Stimulated activated CD8-positive, alpha-beta memory T cell treated with anti-CD3 and anti-CD28 coated beads, Interleukin-4, amount 100 ng/mL, for 1 hour (primary cell): ENCODE measurements at places on chromosomes 1 and 21.

DNA sequence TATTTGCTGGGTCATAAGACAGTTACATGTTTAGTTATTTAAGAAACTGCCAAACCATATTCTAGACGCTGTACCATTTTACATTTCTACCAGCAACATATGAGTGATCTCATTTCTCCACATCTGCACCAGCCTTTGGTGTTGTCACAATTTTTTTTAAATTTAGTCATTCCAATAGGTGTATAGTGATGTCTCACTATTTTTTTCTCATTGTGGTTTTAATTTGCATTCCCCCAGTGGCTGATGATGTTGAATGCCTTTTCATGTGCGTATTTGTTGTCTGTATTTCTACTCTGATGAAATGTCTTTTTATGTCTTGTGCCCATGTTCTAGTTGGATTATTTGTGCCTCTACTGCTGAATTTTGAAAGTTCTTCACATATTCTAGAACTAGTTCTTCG, 38.4 kb downstream of the NFASC start:
- no peak for DNase-seq

GRCh38 chr1:37890378-37891014, 31.1 kb upstream of the MTF1 start:
- DNase-seq = no peak

GRCh38 chr1:80218112-80218511, 1211.6 kb upstream of the ADGRL4 start:
- no peak for DNase-seq

- DNase-seq = peak; percentile 33
Measured at GRCh38 chr1:246699095-246699735, 25.0 kb upstream of the SCCPDH start.

GRCh38 chr1:111448482-111448917, 556 bp downstream of the WDR77 start:
- DNase-seq = no peak

DNA sequence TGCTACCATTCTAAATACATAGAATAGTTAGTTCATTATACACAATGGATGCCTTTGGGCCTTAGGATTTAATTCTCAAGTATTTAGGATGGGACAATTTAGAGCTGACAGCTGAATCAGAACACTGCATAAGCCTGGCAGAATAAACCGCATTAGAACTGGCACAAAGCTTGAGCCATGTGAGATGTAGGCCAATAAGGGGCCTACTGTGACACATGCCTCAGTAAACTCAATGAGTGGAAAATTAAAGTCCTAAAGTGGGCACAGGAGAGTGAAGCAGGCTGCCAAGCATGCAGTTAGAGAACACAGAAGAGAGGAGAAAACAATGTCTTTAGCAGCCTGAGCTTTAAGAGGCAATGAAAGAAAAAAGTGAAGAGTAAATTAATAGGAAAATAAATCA, 24.3 kb downstream of the SCYL3 start:
- no peak for DNase-seq

GRCh38 chr1:8474369-8474768, 156.5 kb downstream of the SLC45A1 start:
- DNase-seq = no peak

DNA sequence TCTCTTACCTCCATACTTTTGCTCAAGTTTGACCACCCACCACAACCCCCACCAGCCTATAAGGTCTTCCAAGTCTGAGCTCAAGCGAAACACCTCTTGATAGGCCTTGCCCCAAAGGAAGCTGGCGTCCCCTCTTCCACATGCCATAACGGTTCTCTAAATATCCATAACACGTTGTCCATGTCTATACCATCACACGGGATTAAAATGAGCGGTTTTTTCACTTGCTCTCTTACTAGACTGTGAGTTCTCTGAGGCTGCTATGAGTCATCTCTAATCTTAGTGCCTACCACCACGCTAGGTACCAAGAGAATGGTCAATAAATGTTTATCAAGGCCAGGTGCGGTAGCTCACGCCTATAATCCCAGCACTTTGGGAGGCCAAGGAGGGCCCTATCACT, 41.0 kb downstream of the WASF2 start:
- no peak for DNase-seq

- DNase-seq = no peak
Measured at GRCh38 chr1:103496014-103496635, 29.4 kb upstream of the RNPC3 start.

- no peak for DNase-seq
Measured at GRCh38 chr1:156400191-156400935, 31.4 kb downstream of the RHBG start.

DNA sequence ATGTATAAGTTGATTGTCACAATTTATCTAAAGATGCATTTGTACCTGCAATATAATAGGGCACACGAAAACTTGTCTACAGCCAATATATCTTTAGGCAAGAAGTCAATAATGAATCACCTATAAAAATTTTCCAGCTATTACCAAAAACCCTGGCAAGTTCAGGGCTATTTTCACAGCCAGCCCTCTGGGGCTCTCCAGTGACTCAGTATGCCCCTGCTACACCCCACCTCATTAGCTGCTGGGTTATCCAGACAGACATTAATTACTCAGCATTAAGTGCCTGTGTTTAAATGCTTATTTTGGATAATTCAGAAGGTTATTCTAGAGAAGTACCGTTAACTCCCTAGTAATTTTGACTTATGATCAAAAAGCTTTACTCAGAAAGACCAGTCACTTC, 220.2 kb downstream of the TBX15 start:
- DNase-seq = no peak

- no peak for DNase-seq
Measured at GRCh38 chr1:153842006-153842471, 66.8 kb downstream of the SLC27A3 start.

GRCh38 chr1:20342294-20343148, 51.8 kb downstream of the VWA5B1 start:
- DNase-seq = no peak

DNA sequence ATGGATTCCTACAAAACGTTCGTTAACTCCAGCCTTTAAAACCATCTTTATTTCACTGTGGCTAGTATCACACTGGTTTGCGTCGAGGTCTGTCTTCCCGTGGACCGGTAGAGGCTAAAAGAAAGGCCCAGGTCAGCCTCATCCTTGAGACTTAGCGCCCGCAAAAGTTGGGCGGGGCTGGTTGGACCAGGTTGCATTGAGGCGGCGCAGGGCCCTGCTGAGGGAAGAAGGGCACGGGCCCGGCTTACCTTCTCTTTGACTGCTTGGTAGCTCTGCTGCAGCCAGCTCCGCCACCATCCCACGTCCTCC, 455 bp downstream of the BSDC1 start:
- no peak for DNase-seq

DNA sequence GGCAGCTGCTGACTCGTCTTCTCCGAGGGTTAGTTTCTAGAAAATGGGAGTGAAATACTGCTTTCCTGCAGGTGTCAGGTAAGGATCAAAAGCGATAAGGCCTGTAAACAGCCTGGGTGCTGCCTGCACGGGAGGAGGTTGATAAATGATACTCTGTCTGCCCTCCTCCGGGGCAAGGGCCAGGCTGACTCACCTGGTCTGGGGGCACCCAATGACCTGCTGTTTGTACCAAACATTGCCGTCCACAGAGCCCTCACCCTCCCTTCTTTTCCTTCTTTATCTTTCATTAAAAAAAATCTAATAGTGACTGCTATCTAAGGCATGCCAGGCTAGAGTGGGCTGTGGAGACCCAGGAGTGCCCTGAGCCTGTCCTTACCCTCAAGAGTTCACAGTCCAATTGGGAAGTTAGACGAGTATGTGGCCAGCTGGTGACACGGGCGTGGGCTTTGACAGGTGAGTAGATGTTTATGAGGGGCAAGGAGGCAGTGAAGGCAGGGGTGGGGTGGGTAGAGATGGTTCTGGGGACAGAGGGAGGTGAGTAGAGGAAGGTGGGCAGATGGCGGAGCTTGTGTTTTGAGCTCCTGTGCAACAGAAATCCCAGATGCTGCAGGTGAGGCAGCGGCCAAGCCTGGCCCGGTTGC, 16.2 kb downstream of the EDN2 start:
- DNase-seq = no peak

GRCh38 chr21:38077569-38077968, 161.3 kb upstream of the KCNJ6 start:
- no peak for DNase-seq

- no peak for DNase-seq
Measured at GRCh38 chr1:5921671-5922070, 70.6 kb downstream of the NPHP4 start.

DNA sequence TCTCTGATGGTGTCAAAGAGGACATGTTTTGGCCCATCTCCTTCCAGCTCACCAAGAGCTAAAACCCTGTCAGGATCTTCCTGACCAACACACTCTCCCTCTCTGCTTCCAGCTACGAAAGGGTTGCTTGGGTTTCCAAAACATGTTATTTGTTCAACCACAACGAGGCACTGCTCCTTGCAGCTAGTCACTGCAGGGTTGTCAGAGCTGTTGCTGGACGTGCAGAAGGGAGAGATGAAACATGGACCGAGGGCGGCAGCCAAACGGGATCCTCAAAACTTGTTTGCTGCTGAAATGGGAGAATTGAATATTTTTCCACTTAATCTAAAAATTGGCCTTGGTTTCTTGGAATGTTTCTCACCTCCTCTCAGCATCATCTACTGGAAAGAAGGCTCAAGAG, 12.4 kb downstream of the ZBTB18 start:
- no peak for DNase-seq

- no peak for DNase-seq
Measured at GRCh38 chr1:188986745-188987417, 1490.8 kb downstream of the BRINP3 start.

DNA sequence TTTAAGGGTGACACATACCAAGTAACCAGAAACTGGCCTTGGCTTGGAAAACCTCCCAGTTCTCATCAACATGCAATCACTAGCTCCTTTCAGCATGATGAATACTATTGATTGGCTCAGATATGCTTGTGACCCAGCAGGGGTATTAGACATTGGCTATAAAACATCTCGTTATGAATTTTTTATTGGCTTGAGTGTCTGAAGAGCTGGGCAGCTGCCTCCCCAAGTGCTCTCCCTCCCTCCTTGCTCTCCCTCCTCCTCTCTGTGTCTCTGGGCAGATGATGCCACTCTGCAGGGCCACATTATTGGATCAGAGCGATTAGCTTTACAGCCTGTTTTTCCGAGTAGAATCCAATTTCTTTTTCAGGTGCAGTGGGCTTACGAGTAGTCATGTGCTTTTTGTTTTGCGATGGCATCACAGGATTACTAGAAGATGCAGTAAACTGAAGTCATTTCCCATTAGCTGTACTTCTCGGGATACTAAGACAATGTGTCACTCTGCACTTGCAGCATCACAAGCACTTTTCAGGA, 79.3 kb upstream of the ATF3 start:
- DNase-seq = no peak
